CD8-positive, alpha-beta memory T cell (primary cell): ENCODE measurements at places on chromosomes 3 and 15. TPM values are rescaled to one million over a fixed set of nuclear protein-coding genes. Genes with fewer than 3 reads are reported as not detected.

TAGLN3 gene
- total RNA-seq: not detected

NANOGP8 gene
- total RNA-seq: not detected

SMAD6 gene
- total RNA-seq: 0.26 TPM

HDDC3 gene
- total RNA-seq: 43.5 TPM

ECE2 gene
- not detected for total RNA-seq

SLCO2A1 gene
- total RNA-seq: not detected

HGD gene
- total RNA-seq: 1.1 TPM

EIF4G1 gene
- 693 TPM for total RNA-seq

DBR1 gene
- total RNA-seq: 29.0 TPM

CLDN18 gene
- not detected for total RNA-seq

FAM3D gene
- not detected for total RNA-seq

CCR5 gene
- total RNA-seq: 2.6 TPM

AP4E1 gene
- total RNA-seq: 16.5 TPM

SLC12A8 gene
- 0.91 TPM for total RNA-seq

CYP1A1 gene
- 2.4 TPM for total RNA-seq

CSTA gene
- total RNA-seq: not detected

POLQ gene
- 12.4 TPM for total RNA-seq

HDAC11 gene
- total RNA-seq: 3.2 TPM

HDC gene
- not detected for total RNA-seq

CACNA2D2 gene
- 1.1 TPM for total RNA-seq

GOLGA6B gene
- not detected for total RNA-seq

CHRFAM7A gene
- not detected for total RNA-seq
